ENCODE measurements at places on chromosomes 16 and 17.

- no peak for DNase-seq
Observed at GRCh38 chr16:81284995-81285600, 29.7 kb upstream of the GAN start.

DNA sequence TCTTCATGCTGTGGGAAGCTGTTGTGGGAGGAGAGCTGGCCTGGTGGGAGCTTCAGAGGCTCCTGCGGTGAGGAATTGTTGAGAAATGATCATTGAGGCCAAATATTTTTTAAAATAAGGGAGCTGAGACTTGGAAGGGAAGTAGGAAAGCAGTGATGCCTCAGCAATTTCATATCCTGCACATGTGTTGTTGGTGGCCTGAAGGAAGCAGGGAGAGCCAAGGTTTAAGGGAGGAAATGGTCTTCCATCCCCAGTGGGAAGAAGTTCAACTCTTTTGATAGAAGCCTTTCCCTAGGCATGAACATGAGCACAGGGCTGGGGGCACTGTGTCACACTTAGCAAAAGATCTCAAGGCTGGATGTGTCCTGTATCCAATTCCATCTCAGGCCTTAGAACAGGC is at the start of gene CCL14:
Gene CCL14 (minus strand): TSS at position 87 of the 400 bp plus-strand sequence. CDS start 80 bp downstream, at position 7.
- DNase-seq, result no peak

- no peak for DNase-seq
Observed at GRCh38 chr17:9217151-9218056, 196.1 kb downstream of the NTN1 start.

DNA sequence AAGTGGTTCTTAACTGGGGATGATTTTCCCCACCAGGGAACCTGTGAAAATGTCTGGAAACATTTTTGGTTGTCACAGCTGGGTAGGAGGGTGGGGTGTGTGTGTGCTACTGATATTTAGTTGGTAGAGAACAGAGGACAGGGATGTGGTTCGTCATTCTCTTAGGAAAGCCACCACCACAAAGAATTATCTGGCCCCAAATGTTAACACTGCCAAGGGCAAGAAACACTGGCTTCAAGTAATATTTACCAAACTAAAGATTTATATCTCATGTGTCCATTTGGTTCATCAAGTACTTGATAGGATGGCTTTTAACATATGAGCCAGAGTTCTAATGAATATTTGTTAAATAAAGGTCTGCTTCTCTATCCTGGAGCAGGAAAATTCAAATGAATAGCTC is 19.5 kb downstream of the MPHOSPH6 start:
- DNase-seq, result no peak

DNA sequence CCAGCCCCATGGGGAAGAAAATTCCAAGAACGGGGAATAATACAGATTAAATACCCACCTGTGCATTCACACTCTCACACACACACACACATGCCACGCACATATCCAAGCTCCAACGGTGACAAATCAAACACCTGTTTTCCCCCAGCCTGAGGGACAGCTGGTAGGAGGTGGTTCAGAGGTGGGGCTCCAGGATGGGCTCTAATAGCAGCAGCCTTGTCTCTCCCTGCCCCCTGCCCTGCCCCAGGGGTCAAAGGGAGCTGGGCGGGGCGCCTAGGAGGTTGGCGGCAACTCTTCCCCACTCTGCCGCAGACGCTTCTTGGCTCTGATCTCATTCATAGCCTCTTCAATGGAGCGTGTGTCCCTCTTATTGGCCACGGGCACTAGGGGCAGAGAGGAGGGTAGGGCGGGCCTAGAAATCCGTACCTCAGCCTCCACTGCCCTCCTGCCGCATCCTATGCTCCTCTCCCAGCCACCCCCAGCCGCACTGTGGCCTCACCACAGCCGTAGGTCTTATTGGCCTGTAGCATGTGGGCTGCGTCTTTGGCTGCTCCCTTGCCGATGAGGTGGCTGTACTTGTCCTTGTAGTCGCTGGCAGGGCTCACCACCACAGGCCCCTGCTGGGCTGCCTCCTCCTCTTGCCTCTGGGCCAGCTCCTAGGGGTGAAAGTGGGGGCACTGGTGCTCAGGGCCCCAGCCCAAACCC is 8.2 kb downstream of the SPAG7 start:
- DNase-seq, result no peak

GRCh38 chr17:58215685-58216084 is 3.4 kb downstream of the MKS1 start:
- no peak for DNase-seq

GRCh38 chr17:81449351-81449750 is 54.1 kb downstream of the BAHCC1 start:
- DNase-seq, result no peak

DNA sequence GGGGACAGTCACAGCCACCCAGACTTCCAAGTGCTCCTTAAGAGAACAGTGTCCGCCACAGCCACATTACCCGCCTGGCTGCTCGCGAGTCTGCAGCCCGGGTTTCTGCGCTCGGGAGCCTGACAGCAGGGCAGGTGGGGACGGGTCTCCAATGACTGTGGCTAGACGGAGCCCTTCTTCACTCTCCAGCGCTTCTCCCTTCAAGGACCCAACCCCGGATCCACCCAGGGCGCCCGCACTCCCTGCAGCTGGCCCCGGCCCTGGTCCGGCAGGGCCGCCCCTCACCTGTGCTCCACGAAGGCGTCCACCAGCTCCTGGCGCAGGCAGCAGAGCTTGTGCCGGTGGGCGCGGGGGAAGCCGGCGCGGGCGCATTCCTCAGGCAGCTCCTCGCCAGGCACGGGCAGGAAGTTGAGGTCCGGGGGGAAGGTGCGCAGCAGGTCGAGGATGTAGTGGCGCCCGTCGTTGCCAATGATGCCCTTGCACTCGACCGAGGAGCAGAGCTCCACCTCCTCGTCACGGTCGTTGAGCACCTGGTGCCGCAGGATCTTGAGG is 13.9 kb downstream of the CLUH start:
- no peak for DNase-seq
